ENCODE measurements at places on chromosomes 1 and 21. TPM values are rescaled to one million over a fixed set of nuclear protein-coding genes. Genes with fewer than 3 reads are reported as not detected.

DNA sequence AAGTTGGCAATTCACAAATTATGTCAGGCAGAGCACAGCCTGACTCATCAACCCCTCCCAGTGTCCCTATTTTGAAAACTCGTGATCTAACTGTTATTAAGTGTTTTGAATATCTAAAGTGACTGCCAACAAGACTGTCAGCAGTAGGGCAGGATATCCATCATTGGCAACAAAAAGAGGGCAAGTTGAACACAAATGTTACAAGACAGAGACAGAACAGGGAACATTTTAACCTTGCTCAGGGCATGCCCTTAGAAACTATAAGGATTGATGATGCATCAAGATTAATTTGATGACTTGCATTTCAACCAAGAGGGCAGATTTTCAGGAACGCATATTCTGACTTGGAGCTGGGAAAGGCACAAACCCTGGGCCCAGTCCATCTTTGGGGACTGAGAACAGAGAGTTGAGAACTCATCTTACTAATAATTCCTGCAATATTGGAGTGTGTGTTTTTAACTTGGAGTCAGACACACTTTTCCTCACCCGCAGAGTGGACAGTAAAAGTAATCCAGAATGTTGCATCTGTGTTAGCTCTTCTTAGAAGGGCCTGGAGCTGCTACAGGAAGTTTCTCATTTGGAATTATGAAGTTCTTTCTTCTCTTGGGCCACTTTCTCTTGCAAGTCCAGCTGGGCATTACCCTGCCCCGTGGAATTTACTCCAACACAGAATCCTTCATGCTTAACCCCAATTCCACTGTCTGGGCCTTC lies 317.2 kb downstream of the LTN1 start:
- no peak overlapping the region for H3K4me3 ChIP-seq
- no peak overlapping the region for H3K27ac ChIP-seq
- no peaks in the 10 kb centered on the region for H3K4me1 ChIP-seq

DNA sequence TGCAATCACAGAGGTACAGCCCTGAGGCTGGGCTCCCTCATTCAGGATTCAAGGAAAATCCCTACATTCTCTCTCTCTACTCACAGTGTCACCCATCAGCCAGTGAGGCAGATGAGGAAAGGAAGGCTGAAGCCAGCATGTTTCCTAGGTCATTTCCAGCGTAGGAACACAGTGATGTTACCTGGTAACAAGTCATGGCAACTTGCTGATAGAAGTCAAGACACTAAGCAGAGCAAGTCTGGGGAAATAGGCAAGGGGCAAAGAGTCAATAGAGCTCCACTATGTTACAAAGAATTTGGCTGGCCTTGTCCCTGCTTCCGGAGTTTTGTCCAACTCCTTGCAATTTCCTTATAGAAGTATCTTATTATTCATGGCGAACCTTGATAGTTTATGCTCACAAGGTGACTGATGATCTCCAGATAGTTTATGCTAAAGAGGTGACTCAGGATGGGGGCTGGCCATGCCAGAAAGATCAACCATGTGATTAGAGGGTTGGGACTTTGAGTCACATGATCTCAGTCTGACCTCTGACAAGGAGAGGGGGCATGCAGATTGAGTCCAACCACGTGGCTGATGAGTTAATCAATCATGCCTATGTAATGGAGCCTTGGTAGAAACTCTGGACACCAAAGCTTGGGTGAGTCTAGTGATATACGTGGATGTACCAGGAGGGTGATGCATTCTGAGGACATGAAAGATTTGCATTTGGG lies 51.1 kb downstream of the SUSD4 start:
- no peak overlapping the region for H3K27ac ChIP-seq
- no peaks in the 10 kb centered on the region for H3K4me1 ChIP-seq
- H3K4me3 ChIP-seq: no peak overlapping the region

GRCh38 chr1:200625381-200625824 lies 4.9 kb upstream of the KIF14 start:
- no peak for DNase-seq
- no peaks in the 10 kb centered on the region for H3K36me3 ChIP-seq
- H3K27me3 ChIP-seq: no peaks in the 10 kb centered on the region
- H3K4me1 ChIP-seq: no peaks in the 10 kb centered on the region
- no peak overlapping the region for H3K27ac ChIP-seq

DNA sequence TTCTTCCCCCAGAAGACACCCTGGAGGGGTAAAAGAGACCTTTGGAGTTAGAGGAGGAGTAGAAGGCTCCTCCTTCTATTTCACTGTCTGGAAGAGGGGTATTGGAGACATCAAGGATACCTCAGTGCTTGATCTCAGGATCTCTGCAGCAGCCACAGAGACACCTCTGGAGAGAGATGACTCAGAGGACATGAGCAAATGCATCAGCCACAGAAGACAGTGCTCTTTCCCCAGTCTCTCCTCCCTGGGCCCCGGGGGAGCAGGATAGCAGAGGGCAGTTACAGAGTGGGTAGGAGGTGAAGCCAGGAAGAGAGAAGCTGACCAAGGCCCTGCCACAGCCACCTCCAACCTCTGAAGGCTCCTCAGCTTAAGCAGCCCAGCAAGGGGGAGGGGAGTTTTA lies 15.3 kb upstream of the TEDDM1 start:
- no peaks in the 10 kb centered on the region for H3K36me3 ChIP-seq
- H3K4me1 ChIP-seq: no peaks in the 10 kb centered on the region
- no peak overlapping the region for H3K27ac ChIP-seq
- no peak for DNase-seq

DNA sequence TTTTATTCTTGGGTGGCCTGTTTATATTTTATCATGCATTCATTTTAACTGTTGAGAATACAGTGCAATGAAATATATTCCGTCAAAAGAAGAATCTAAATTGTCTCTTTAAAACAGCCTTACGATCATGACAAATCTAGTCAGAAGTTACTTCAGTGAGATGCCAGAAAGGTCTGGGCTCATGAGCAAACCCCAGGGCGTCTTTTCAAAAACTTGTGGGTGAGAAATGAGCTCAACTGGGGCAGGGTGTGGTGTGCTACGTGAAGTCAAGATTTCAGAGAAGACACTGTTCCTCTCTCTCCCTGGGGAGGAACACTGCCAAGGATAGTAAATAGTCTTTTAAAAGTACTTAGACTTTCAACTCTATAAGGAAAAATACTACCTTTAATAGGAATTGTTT lies 13.4 kb upstream of the UAP1 start:
- no peak overlapping the region for H3K4me3 ChIP-seq
- H3K27me3 ChIP-seq: no peaks in the 10 kb centered on the region
- DNase-seq: no peak
- H3K27ac ChIP-seq: no peak overlapping the region
- no peaks in the 10 kb centered on the region for H3K4me1 ChIP-seq

DNA sequence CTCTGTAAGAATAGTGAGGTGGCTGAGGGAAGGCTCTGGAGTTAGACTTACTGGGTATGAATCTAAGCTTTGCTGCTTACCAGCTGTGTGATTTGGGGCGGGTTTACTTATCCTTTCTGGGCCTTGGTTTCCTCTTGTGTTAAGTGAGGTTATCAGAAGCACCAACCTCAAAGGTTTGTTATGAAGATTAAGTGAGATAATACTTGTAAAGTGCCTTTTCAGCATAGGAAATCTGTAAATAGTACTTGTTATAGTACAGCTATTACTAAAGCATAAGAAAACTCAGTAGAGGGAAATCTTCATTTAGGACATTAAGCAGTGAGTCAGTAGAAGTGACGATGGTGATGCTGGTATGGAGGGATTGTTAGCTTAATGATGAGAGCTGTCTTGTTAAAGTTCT lies 12.1 kb downstream of the HHAT start:
- DNase-seq: no peak
- no peaks in the 10 kb centered on the region for H3K4me1 ChIP-seq
- no peak overlapping the region for H3K4me3 ChIP-seq
- no peak overlapping the region for H3K27ac ChIP-seq

GRCh38 chr1:76110666-76111065 lies 36.1 kb downstream of the ST6GALNAC3 start:
- no peaks in the 10 kb centered on the region for H3K36me3 ChIP-seq
- no peak overlapping the region for H3K4me3 ChIP-seq
- H3K27me3 ChIP-seq: no peaks in the 10 kb centered on the region
- no peak overlapping the region for H3K27ac ChIP-seq

DNA sequence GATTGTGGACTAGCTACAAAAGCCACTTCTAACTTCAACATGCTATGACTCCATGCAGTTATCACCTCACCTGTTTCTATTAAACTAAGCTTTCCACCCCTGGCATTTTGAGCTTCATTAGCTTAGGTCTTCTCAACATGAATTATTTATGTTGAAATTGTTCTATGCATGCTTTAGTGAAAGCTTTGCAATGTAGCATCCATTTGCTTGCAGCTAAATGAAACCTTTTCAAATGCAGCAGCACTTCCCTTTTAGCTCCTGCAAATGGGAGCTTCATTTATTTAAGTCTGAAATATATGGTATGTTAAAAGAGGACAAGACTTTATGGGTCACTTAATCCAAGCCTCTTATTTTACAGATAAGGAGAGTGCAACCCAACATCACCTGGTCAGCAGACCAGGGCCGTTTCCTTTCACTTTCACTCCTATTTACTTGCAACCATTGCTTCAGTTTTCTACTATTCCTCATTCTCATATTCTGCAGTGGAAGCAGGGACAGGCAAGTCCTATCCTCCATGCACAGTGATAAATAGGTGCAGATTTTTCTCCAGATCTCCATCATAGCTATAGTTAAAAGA lies 56.4 kb upstream of the SAMSN1 start:
- H3K27ac ChIP-seq: no peak overlapping the region
- DNase-seq: no peak
- 0 out of 2 replicates have a peak, but pooled peaks cover 2% of the 10 kb centered on the region for H3K4me1 ChIP-seq
- H3K4me3 ChIP-seq: no peak overlapping the region
- H3K36me3 ChIP-seq: no peaks in the 10 kb centered on the region

- H3K4me3 ChIP-seq: peak overlapping the region; percentile 71
- DNase-seq: no peak
- peaks cover 16% of the 10 kb centered on the region for H3K36me3 ChIP-seq
- peaks cover 4% of the 10 kb centered on the region for H3K27me3 ChIP-seq
- H3K27ac ChIP-seq: no peak overlapping the region
Measured at GRCh38 chr1:228109962-228110488, 926 bp upstream of the MRPL55 start.

DNA sequence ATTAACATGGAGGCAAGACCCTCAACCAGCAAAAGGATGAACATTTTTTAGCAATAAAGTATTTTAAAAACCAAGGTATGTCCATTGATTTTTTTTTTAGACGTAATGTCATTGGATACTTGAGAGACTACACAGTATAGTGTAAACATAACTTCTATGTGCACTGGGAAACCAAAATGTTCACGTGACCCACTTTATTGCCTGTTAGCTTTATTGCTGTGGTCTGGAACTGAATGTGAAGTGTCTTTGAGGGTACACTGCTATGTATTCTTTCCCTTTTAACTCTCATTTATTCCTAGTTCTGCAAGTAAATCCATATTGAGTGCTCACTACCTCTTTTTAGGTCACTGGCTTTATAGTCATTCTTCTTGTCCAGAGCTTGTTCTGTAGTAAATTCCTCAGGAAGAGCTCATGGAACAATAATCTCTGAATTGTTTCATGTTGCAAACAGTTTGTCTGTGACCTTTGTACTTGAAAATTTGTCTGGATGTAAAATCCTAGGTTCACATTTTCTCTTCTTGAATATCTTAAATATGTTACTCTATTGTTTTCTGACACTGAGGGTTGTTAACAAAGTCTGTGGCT lies 20.6 kb downstream of the ABCD3 start:
- H3K27me3 ChIP-seq: no peaks in the 10 kb centered on the region
- no peaks in the 10 kb centered on the region for H3K36me3 ChIP-seq
- H3K4me3 ChIP-seq: no peak overlapping the region

DNA sequence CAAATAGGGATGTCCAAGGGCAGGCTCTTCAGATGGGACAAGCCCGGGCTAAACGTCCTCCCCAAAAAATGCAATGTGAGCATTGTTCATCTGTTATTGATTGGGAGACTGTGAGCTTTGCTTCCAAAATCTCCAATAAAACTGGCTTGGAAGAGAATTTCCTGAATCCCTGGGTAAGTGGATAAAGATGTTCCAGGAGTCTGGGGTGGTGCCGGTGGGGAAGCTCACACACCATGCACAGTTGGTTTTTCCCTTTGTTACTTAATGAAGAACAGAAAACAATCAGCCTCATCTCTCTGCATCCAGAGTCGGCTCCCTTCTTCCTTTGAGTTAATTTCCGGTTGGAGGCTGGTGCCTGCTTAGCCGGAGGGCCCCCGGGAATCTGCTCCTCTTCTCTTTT lies 72.1 kb upstream of the ZBTB40 start:
- no peaks in the 10 kb centered on the region for H3K27me3 ChIP-seq
- H3K4me3 ChIP-seq: no peak overlapping the region
- H3K36me3 ChIP-seq: no peaks in the 10 kb centered on the region
- H3K4me1 ChIP-seq: peaks cover 9% of the 10 kb centered on the region
- H3K27ac ChIP-seq: no peak overlapping the region

DNA sequence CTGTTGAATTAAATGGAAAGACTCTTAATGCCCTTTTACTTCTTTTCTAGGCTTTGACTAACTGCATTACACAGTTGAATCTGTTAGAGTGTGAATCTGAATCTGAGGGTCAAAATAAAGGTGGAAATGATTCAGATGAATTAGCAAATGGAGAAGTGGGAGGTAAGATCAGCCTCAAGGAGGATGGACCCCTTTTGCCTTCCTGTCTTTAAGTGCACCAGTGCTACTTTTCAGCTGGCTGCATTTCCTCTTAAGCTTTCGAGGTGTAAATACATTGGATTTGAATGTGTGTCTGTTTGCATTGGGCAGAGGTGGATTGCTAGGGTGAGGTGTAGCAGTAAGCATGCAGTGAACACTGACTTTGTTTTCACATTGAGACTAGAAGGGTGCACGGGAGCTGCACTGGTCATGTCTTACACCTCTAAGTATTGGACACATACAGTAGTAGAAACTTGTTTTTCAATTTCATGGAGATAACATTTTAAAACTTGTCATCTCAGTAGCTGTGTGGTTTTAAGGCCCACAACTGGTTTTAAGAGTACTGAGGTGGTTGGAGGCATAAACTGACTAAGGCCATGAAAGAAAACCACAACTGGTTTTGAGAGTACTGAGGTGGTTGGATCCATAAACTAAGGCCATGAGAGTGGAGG lies 35.4 kb downstream of the MIA3 start:
- no peak for DNase-seq
- no peak overlapping the region for H3K27ac ChIP-seq
- peaks cover 47% of the 10 kb centered on the region for H3K36me3 ChIP-seq
- no peaks in the 10 kb centered on the region for H3K27me3 ChIP-seq
- no peaks in the 10 kb centered on the region for H3K4me1 ChIP-seq

DNA sequence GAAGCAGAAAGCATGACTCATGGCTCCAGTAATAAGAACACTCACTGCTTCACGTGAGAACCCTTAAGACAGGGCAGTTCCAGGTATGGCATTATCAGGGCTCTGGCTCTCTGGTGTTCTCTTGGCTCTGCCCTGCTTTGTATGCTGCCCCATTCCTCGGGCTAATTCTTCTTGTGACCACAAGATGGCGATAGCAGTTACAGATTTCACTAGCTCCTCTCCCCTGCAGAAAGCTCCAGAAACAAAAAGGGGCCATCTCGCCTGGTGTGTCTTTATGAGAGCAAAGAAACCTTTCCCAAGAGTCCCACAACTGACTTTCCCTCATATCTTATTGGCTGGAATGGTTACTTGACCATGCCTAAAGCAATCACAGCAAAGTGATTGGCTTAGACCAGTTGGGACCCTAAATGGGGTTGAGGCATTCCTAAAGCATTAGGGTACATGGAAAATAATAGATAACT lies 60.1 kb downstream of the F3 start:
- no peak overlapping the region for H3K4me3 ChIP-seq
- no peaks in the 10 kb centered on the region for H3K36me3 ChIP-seq
- DNase-seq: peak; percentile 25
- H3K27me3 ChIP-seq: no peaks in the 10 kb centered on the region
- no peak overlapping the region for H3K27ac ChIP-seq

DPT gene
- total RNA-seq: not detected

NAXE gene
- total RNA-seq: 75.4 TPM

SLC44A3 gene
- total RNA-seq: 5.0 TPM

VSIG8 gene
- not detected for total RNA-seq

CENPS gene
- total RNA-seq: 15.7 TPM

TSACC gene
- total RNA-seq: 1.0 TPM

SPATA45 gene
- total RNA-seq: 0.65 TPM

CFAP45 gene
- not detected for total RNA-seq

LRRC40 gene
- 30.8 TPM for total RNA-seq

UQCRH gene
- total RNA-seq: 621 TPM

All from H1 (cell line).